ENCODE measurements at places on chromosomes 7 and 10. TPM values are rescaled to one million over a fixed set of nuclear protein-coding genes. Genes with fewer than 3 reads are reported as not detected.

UCMA gene
- total RNA-seq, result not detected

ADRA2A gene
- total RNA-seq, result 0.82 TPM

ECHDC3 gene
- total RNA-seq, result 0.98 TPM

TFEC gene
- total RNA-seq, result 0.36 TPM

ZNF716 gene
- not detected for total RNA-seq

GATA3 gene
- not detected for total RNA-seq

AKR1D1 gene
- not detected for total RNA-seq

PRKG1 gene
- total RNA-seq, result 45.6 TPM

CHST3 gene
- 19.3 TPM for total RNA-seq

TSPAN15 gene
- total RNA-seq, result 0.27 TPM

CACNB2 gene
- total RNA-seq, result 2.1 TPM

SPDYE16 gene
- 0.09 TPM for total RNA-seq

WNT16 gene
- 0.16 TPM for total RNA-seq

GCK gene
- total RNA-seq, result not detected

CDK1 gene
- total RNA-seq, result 82.9 TPM

PI4K2A gene
- total RNA-seq, result 10.1 TPM

CPA2 gene
- total RNA-seq, result not detected

CCL24 gene
- not detected for total RNA-seq

RHBDD2 gene
- total RNA-seq, result 50.3 TPM

POLR2J gene
- total RNA-seq, result 34.0 TPM

SCIN gene
- 0.25 TPM for total RNA-seq

ZNF862 gene
- 8.8 TPM for total RNA-seq

C7orf33 gene
- not detected for total RNA-seq

OPN4 gene
- total RNA-seq, result not detected

POU6F2 gene
- not detected for total RNA-seq

FAM237B gene
- not detected for total RNA-seq

PROSER2 gene
- total RNA-seq, result 4.7 TPM

NEUROG3 gene
- not detected for total RNA-seq

CPED1 gene
- total RNA-seq, result 30.0 TPM
